ENCODE measurements at places on chromosomes 11 and 22.

- DNase-seq = no peak
Measured at GRCh38 chr22:27726686-27727449, 74.7 kb downstream of the MN1 start.

GRCh38 chr22:47634347-47634746 is 871.9 kb downstream of the TBC1D22A start:
- DNase-seq = no peak

GRCh38 chr11:130160498-130161155 is 1.0 kb downstream of the ST14 start:
- DNase-seq = peak; percentile 17

DNA sequence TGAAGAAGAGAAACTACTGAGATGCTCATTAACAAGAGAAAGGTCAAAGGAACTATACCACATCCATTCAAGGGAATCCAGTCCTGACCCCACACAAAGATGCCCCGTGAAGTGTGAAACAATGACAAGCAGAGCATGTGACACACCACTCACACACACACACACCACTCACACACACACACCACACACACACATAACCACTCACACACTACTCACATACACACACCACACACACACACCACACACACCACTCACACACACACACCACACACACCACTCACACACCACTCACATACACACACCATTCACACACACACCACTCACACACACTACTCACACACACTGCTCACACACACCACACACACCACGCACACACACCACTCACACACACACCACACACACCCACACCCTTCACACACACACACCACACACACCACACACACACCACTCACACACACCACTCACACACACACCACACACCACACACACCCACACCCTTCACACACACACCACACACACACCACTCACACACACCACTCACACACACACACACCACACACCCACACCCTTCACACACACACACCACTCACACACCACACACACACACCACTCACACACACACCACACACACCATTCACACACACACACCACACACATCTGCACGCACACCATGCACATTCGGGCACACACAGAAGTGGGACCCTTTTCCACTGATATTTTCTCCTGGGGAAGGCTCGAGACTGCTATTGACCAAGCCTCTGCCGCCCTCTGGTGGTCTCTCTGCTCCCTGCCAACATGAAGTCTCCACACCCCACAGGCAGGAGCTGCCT is 32.0 kb upstream of the COMT start:
- peak; percentile 58 for DNase-seq

- no peak for DNase-seq
Measured at GRCh38 chr11:79382301-79383050, 58.4 kb downstream of the TENM4 start.

GRCh38 chr11:119149018-119149785 is at the start of gene ABCG4:
ABCG4 (plus strand) TSS chr11:119149052; CDS start chr11:119149966, 914 bp downstream.
- no peak for DNase-seq

- no peak for DNase-seq
Measured at GRCh38 chr11:5621580-5621979, 3.2 kb upstream of the TRIM34 start.

- no peak for DNase-seq
Measured at GRCh38 chr22:48070083-48070482, 1307.6 kb downstream of the TBC1D22A start.
